ENCODE measurements at places on chromosomes 4 and X. TPM values are rescaled to one million over a fixed set of nuclear protein-coding genes. Genes with fewer than 3 reads are reported as not detected.

DNAAF6 gene
- total RNA-seq: 0.61 TPM

PARM1 gene
- total RNA-seq: 49.2 TPM

ADH7 gene
- 9.2 TPM for total RNA-seq

VSIG1 gene
- not detected for total RNA-seq

NAA11 gene
- total RNA-seq: not detected

HPRT1 gene
- 4.4 TPM for total RNA-seq

PF4V1 gene
- not detected for total RNA-seq

PRPS1 gene
- total RNA-seq: 25.0 TPM

- DNase-seq: no peak
These were observed 149.1 kb downstream of the PAPSS1 start for GRCh38 chr4:107570952-107571351.

- DNase-seq: no peak
These were observed 1160.9 kb upstream of the PCDH7 start for GRCh38 chr4:29559286-29559685.

DNA sequence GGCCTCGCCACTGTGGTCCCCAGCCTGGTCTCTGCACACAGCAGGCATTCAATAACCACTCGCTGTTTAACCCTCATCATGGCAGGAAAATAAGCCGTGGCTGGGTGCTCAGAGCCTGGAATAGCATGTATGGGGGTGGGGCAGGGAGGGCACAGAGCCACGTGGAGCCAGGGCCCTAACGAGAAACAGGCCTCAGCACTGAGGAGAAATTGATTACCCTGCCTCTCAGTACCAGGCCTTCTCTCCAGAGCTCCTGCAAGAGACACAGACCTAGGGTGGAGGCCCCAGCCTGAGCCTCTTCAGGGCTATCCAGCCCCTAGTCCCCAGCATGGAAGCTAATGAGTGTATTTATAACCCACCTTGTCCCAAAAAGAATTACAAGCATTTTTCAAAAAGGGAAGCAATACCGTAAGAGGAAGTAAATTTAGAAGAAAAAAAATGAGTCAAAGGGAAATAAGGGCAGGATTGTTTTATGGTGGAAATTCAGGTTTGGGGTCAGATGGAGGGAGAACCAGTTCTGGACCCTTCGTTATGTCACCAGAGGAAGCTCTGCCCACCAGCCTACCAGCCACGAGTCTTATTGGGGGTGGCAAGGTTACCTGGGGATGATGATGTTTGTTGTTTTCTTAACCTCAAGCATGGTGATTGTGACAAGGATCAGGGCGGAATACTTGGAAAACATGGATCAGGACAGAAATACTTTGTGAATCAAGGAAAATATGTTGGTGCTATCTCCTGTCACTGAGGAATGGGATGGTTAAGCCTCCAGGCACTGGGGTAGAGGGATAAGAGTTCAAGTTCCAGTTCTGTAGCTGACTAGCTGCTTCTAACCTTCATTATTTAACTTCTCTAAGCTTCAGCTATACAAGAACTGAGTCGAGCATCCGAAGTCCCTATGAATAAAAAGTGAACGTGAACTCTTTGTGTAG is 101.9 kb upstream of the RBPJ start:
- DNase-seq: no peak

DNA sequence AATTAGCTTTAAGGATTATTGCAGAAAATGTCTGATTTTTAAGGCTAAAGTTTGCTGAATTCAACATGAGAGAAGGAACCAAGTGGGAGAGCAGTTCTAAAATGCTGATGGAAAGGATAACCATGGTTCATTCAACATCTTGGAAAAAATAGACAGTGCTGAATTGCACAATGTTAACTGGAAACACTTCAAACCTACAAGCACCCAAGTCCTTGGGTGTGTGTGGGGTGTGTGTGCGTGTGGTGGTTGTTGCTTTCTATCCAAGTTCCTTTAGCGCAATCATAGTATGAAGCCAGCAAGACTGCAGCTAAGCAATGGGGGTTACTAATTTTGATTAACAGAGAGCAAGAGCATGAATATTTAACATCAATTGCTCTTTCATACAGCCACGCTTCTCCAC is 29.3 kb upstream of the SCOC start:
- DNase-seq: no peak

DNA sequence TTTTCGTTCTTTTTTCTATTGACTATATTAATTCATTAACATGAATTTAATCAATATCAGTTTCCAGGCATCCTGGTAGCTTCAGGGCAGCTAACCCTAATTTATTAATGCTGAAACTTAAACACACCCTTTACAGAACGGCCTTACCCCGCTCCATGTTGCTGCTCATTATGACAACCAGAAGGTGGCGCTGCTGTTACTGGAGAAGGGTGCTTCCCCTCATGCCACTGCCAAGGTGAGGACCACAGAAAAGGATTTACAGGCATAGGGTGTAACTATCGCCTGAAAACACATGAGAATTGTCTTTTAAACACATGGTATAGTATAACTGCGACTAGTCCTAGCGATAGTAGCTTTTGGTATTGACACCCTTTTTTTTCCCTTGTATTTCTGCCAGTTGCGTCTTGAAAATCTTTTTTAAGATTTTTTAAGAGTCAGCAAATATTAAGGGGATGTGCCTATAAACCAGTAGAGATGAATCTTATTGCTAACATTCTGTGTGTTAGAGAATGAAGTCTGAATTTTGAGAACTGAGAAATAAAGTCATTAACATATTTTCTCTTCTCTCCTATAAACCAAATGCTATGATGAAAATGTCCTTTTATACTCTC is 229.0 kb downstream of the ANK2 start:
- peak; percentile 56 for DNase-seq

DNA sequence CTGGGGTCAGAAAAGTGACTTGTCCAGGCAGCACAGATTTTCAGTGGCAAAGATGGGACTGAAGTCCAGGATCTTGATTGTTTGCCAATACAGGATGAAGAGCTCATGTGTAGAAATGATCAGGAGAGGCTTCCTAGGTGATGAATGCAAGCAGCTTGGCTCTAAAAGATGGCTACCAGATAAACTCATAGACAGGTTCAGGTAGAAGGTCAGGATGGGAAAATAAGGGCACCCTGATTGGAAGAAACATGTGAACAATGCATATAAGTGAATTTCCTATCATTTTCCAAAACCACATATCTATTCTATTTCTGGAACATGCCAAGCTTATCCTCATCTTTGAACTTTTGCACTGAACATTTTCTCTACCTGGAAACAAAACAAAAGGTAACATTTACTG is 87.7 kb downstream of the FAM13A start:
- no peak for DNase-seq

DNA sequence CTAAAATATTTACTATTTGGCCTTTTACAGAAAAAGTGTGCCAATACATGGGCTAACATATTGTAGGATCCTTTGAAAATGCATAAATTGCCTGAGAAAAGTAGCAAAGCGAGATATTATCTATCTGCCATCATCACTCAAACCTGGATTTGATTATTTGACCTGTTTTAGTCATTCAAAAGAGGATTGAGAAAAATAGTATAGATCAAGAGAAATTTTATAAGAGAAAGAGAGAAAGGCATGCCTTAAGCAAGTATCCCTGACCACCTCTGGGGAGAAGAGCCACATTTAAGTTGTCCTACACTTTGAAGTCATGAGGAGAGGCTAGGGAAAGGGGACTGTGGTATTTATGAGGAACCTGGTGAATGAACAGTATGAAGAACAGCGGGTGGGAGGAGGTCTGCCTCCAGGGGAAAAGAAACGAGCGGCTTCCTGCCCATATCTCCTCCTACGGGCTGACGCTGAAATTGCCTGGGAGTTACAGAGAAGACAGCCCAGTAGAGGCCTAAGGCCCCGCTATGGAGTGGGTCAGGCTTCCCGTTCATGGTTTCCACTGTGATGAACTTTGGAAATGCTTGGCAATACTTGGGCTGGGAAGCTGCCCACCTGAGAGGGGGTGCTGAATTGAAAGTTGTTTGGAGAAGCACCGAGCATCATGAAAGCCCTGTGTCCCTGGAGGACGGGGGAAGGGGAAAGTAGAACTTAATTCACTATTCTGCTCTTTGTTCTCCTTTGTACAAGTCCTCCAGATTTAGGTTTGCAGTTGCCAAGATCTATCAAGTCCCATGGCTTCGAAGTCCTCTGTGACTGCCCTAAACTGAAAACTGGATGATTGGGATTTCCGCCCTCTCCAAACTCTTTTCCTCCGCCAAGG is 106.9 kb upstream of the ACSL4 start:
- no peak for DNase-seq

DNA sequence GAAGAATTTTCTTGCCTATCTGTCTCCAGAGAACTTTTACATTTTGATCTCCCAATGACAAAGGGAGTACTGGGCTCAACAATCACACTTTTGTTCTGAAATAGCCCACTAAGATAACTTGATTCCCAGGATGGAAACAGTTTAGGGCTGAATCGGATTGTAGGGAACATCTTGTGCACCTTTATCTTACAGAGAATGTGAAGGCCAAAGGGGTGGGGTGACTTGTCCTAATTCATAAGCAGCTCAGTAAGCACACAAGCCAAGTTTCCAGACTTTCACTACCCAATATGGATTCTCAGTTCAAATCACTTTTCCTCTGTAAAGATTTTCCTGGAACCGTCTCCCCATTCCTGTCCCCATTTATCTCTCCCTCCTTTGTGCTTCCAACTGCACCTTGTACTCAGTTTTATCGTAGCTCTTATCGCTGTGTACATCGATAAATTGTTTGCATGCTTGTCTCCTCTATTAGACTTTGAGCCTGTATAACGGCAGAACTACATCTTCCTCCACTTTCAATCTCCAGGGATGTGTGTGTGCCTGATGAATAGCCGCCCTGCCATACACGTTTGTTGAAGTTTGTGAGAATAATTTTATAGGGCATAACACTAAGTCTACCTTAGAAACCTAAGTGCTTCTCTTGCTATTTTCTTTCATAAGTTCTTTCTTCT is 77.4 kb downstream of the MBNL3 start:
- no peak for DNase-seq

- DNase-seq: no peak
These were observed 2.3 kb downstream of the HCFC1 start for GRCh38 chrX:153969125-153969903.

DNA sequence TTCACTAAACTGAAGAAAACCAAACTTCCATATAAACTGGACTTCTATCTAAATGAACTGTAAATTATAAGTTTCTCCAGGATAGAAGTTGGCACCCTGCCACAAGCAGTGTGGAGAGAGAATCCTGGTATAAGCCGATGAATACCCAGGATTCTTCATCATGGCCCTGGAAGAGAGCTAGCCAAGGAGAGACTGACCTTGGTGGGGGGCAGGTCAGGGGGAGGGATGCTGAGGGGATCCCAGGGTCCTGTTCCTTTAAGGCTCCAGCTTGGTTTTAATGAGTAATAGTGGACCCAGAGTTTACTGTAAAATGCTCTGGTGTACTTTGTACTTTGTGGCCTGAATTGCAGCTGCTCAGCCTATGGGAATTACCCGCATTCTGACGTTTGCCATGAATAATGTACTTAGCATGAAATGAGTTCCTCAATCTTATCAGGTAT is 16.9 kb downstream of the RASSF6 start:
- no peak for DNase-seq

GRCh38 chr4:129064717-129065116 is 28.6 kb downstream of the SCLT1 start:
- DNase-seq: no peak
